T-helper 2 cell (primary cell): ENCODE measurements at places on chromosomes 1 and 21.

- DNase-seq, result no peak
Measured at GRCh38 chr1:207628776-207629175, 16.2 kb upstream of the CR1L start.

DNA sequence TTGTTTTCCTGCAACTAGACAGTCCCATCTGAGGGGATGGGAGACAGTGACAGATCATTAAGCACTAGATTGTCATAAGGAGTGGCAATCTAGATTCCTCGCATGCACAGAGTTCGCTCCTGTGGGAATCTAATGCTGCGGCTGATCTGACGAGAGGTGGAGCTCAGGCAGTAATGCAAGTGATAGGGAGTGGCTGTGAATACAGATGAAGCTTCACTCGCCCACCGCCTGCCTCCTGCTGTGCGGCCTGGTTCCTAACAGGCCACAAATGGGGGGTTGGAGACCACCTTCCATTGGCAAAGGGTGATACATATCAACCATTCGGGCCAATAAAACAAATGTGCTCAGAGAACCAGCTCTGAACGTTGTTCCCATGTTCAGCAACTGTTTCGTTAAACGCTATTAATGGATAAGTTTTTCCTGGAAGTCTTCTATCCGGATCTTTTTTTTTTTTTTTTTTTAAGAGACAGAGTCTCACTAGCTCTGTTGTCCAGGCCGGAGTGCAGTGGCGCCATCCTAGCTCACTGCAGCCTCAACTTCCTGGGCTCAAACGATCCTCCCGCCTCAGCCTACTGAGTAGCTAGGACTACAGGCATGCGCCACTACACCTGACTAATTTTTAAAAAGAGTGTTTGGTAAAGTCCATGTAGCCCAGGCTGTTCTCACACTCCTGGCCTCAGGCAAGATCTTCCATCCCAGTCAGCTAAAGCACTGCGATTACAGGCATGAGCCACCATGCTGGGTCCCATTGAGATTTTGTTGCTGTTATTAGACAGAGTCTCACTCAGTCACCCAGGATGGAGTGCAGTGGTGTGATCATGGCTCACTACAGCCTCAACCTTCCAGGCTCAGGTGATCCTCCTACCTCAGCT is 8.7 kb upstream of the RSRP1 start:
- DNase-seq, result no peak

- no peak for DNase-seq
Measured at GRCh38 chr1:188281921-188282320, 1453.2 kb downstream of the PLA2G4A start.

GRCh38 chr1:109548321-109549267 is at the start of gene GNAI3:
Gene GNAI3, plus strand, starts transcription at chr1:109548615. Its CDS starts 106 bp downstream, at chr1:109548721.
- peak; percentile 99 for DNase-seq

DNA sequence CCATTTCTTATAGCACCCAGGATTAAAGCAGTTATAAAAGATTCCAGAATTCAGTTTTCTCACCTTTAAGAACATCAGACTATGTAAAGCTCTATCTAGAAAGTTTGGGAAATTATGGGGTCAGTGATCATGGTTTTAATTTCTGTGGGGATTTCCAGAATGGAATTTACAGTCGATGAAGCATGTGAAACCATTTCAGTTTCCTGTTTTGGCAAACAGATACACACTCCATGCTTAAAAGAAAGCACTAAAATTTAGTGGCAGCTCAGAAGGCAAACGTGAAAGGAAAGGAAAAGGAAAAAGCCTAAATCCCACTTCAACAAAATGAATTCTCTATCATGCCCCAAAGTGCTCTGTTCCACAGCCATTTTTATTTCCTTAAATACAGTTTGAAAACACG is 60.4 kb downstream of the FYB2 start:
- no peak for DNase-seq

GRCh38 chr21:36156815-36157670 is at the start of gene DOP1B:
Gene DOP1B, plus strand, starts transcription at chr21:36156824. Its CDS starts 7,910 bp downstream, at chr21:36164734.
- DNase-seq, result peak; percentile 24

DNA sequence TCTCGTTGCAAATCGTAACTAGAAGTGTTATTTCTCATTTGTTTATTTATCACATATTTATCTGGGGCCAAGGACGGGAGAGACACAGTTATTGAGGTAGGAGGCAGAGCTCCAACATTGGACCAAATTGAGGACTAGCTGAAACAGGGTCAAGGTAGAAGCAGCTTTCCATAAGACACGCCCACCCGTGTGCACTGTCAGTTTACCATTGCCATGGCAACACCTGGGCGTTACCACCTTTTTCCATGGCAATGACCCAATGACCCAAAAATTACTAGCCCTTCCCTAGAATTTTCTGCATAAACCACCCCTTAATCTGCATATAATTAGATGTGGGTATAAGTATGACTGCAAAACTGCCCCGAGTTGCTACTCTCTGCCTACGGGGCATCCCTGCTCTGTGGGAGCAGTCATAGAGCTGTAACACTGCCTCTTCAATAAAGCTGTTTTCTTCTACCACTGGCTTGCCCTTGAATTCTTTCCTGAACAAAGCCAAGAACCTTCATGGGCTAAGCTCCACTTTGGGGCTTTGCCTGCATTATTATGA is 72.7 kb downstream of the FBXO2 start:
- no peak for DNase-seq

GRCh38 chr1:85189120-85189519 is 11.7 kb downstream of the SYDE2 start:
- no peak for DNase-seq

- DNase-seq, result no peak
Measured at GRCh38 chr1:80633947-80634706, 1166.6 kb upstream of the ADGRL2 start.

DNA sequence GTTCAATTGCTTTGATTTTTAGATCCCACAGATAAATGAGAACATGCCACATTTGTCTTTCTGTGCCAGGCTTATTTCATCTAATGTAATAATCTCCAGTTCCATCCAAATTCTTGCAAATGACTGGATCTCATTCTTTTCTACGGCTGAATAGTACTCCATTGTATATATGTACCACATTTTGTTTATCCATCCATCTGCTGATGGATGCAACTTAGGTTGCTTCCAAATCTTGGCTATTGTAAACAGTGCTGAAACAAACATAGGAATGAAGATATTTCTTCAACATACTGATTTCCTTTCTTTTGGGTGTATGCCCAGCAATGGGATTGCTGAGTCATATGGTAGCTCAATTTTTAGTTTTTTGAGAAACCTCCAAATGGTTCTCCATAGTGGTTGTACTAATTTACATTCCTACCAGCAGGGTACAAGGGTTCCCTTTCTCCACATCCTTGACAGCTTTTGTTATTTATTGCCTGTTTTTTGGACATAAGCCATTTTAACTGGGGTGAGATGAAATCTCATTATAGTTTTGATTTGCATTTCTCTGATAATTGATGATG is 344.4 kb downstream of the KCTD3 start:
- no peak for DNase-seq

DNA sequence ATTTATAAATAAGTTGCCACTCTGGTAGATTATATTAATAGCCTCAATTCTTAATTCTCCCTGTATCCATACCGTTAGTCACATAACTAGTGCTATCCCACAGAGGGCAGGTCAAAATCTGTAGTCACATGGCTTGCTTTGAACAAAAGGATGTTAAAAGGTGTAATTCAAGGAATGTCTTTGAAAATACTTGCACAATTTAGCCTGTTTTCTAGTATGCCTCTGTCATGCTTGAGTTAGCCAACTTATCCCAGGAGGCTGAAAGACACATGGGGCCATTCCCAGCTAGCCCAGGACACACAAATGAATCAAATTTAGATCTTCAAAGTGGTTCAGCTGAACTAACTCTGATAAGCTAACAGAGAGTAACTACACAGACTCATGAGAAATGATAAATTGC is 758.5 kb upstream of the NEGR1 start:
- no peak for DNase-seq

- no peak for DNase-seq
Measured at GRCh38 chr1:44681905-44682882, 7.7 kb downstream of the ARMH1 start.

DNA sequence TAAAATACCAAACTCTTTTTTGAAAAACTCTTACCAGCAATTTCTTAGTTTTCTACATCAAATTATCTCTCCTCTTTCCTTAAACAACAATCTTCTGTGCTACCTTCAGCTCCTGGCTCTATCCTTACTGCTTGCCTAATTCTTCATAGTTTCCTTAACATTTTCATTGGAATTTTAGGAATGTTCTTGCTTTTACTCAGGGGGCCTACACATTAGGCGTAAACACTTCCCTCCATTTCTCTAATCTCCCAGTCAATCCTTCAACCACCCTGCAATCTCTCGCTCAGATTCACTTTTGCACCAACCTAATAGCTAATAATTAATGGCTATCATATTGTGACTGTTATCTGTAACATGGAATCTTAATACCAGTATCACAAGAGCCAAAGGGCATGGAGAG is 50.1 kb downstream of the ADAMTS5 start:
- no peak for DNase-seq

DNA sequence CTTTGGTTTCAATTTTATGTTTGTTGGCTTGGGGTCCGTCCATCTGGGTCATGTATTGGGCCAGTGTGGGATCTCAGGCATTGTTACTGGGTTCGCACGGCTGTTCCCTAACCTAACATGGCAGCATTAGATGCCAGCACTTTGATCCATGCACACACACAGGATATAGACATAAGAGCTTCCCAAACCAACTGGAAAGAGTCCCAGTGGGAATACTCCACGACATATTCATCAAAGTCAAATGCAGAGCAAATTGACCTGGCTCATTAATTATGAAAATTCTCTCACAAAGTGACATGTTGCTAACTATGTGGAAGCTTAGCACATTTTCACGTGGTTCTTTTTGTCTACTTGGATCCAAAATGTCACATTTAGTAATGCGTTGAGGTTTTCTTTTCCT is 130.4 kb downstream of the SETD4 start:
- DNase-seq, result no peak

GRCh38 chr1:172154551-172154950 is 265.9 kb upstream of the C1orf105 start:
- DNase-seq, result no peak

- no peak for DNase-seq
Measured at GRCh38 chr21:38205940-38206339, 50.9 kb upstream of the KCNJ15 start.

DNA sequence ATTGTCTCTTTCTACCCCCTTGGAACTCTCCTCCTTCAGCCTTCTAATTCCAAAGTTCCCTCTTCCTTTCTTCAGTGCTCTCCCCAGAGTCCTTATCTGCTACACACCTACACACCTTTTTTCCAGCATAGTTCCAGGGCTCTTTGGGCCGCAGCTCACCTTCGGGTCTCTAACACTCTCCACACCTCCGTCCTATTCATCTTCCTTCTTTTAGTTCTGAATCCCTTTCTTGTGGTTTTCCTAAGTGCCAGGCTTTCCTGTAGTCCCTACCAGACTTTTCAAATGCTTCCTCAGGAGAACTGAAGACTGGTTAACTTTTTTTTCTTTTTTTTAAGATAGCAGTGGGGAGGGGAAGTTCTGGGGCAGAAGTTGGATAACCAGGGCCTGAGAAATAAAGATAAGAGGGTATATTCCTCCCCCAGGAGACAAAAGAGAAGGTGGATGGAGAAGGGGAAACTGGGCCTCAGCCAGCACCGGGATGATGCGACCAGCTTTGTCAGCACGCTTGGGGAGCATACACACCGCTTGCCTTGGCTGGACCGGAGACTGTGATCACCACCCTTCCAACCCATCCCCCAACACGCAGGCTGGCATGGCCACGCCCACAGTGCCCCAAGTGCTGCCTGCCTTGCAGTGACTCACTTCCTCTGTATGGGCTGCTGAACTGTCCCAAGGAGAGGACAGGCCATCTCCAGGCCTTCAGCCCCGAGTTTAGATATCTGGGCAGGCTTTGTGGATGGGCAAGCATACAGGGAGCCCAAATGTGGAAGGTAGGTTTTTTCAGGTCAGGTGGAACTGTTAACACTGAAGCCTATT is 2.5 kb upstream of the CERS2 start:
- DNase-seq, result peak; percentile 45

- DNase-seq, result no peak
Measured at GRCh38 chr1:240004086-240004749, 87.5 kb upstream of the FMN2 start.

- DNase-seq, result no peak
Measured at GRCh38 chr21:23690316-23690715, 1917.0 kb downstream of the MRPL39 start.

GRCh38 chr1:24558455-24558854 is 2.6 kb downstream of the NCMAP start:
- no peak for DNase-seq

- no peak for DNase-seq
Measured at GRCh38 chr1:116466810-116467557, 93.9 kb downstream of the ATP1A1 start.

- DNase-seq, result no peak
Measured at GRCh38 chr1:9084906-9085305, 15.5 kb upstream of the SLC2A5 start.

- no peak for DNase-seq
Measured at GRCh38 chr1:60367532-60367931, 294.0 kb upstream of the C1orf87 start.

- no peak for DNase-seq
Measured at GRCh38 chr1:154479764-154480421, 22.1 kb upstream of the TDRD10 start.

GRCh38 chr1:33470495-33471012 is 1.9 kb upstream of the ZSCAN20 start:
- peak; percentile 24 for DNase-seq
